ENCODE measurements at places on chromosomes 11 and 22. TPM values are rescaled to one million over a fixed set of nuclear protein-coding genes. Genes with fewer than 3 reads are reported as not detected.

Gene PES1
- total RNA-seq: 135 TPM

Gene SLC29A2
- total RNA-seq: 4.7 TPM

Gene IFITM10
- not detected for total RNA-seq

Gene MMP3
- not detected for total RNA-seq

Gene GALR3
- total RNA-seq: not detected

Gene OR52N1
- not detected for total RNA-seq

Gene HBE1
- total RNA-seq: 2.7 TPM

Gene YPEL1
- 1.9 TPM for total RNA-seq

Gene MYOD1
- total RNA-seq: not detected

Gene RFPL1
- total RNA-seq: not detected

Gene DBX1
- total RNA-seq: not detected

Gene USH1C
- total RNA-seq: not detected

Gene SLC22A6
- not detected for total RNA-seq

Gene MUC15
- total RNA-seq: 0.15 TPM

Data from GM12878 (cell line).